ENCODE measurements at places on chromosomes 11 and 22.

DNA sequence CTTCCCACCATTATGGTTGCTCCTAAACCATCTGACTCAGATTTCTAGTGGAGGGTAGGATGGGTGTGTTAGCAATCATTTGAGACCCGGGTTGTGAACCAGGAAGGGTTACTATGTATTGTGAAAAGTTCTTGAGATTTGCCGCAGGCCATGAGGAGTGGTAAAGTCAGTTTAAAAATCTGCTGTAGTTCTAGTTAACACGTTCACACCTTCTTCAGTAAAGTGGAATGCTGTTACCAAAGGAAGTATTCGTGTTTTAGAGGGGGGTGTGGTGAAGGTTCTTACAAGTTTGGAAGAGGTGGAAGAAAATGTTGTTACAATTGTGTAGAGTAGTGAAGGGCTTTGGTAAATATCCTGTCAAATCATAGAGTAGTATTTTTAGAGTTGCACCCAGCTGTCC is 2.6 kb downstream of the MTMR3 start:
- no peak for DNase-seq

DNA sequence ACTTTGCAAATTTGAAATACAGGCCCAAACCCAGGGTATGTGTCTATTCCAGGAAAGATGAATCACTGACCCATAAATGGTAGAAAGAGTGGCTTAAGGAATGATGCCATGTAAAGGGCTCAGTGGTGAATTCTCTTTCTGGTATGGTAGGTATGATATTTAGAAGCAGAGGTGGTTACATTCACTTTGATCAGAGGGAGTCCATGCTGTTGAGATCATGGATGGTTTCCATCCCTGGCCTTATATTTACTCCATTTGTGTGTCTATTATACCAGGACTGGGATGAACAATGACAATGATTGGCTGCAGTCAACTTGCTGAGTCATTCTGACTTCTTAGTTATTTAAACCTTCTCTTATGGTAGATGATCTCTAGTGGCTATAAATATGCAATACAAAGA is 419.8 kb upstream of the LRRC4C start:
- DNase-seq: no peak

- DNase-seq: no peak
Measured at GRCh38 chr11:12187399-12187798, 77.0 kb downstream of the MICAL2 start.

- no peak for DNase-seq
Measured at GRCh38 chr11:42595876-42596275, 715.9 kb upstream of the API5 start.

DNA sequence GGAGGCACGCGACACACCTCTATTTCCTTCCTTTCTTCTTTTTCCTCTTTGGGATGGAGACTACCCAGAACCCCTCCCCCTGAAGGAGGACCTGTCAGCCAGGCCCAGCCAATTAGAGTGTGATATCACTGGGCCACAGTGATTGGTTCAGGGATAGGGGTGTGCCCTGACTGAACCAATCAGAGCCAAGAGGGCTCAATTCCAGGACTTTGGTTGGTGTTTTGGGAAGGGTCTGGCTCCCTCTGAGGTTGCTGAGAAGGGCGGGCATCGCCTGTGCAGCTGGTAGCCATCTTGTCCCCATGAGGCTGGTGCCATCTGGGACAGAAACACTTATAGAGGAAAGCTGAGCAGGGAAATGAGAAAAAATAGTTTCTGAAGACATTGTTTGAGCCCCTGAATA is 71.4 kb downstream of the CHST1 start:
- DNase-seq: no peak

DNA sequence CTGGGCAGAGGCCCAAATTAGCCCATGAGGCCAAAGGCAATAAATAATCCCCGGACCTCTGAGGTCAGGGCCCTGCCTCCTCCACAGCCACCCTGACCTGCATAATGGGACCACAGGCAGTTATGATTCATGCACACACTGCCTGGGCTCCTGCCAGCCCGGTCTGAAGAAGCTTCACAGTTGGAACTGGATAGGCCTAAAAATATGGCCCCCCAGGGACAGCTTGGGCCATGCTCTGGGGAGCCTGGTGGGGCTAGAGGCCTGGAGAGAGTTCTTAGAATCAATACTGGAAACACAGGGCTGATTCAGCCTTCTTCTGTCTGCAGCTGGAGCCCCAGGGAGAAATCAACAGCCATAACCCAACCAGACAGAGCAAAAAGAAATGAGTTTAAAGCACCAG is 112.8 kb upstream of the CADM1 start:
- no peak for DNase-seq

- no peak for DNase-seq
Measured at GRCh38 chr11:17001806-17002205, 12.4 kb downstream of the PLEKHA7 start.

DNA sequence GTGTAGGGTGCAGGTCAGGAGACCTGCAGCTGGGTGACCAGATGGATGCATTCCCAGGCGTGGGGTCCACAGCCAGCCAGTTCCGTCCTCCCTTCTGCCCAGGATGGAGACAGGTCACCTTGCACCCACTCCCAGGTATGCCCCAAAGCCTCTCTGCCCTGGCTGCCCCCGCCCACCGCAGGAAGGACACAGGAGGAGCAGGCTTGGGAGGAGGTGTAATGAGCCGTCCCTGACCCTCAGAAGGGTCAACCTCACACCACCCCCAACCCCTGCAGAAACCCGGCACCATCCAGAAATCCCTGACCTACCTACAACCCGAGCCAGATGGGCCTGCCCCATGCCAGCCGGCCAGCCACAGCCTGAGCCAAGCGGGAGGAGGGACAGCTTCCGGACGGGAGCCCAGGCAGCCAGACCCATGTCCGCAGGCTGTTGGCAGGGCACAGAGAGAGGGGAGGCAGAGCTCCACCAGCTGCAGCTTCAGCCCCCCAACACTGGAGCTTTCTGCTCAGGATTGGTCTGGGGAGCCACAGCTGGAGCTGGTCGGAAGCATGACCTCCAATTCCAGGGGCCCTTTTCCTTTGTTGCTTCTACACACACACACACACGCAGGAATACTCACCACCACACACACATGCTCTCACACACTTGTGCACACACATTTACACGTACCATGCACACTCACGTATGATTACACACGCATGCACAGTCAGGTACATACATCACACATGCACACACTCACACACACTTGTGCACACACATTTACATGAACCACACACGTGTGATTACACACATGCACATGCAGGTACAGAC is 5.3 kb downstream of the IFITM10 start:
- DNase-seq: no peak

GRCh38 chr11:12052676-12053605 is 44.5 kb upstream of the DKK3 start:
- DNase-seq: no peak

- DNase-seq: no peak
Measured at GRCh38 chr11:102850973-102851745, 7.8 kb upstream of the MMP3 start.

- no peak for DNase-seq
Measured at GRCh38 chr11:128913806-128914205, 22.6 kb downstream of the KCNJ5 start.

DNA sequence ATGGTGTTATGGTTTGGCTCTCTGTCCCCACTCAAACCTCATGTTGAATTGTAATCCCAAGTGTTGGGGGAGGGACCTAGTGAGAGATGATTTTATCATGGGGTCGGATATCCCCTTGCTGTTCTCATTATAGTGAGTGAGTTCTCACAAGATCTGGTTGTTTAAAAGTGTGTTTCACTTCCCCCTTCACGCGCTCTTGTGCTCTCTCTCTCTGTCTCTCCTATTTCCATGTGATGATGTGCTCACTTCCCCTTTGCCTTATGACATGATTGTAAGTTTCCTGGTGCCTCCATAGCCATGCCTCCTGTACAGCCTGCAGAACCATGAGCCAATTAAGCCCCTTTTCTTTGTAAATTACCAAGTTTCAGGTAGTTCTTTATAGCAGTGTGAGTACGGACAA is 765.1 kb downstream of the KCNA4 start:
- no peak for DNase-seq

DNA sequence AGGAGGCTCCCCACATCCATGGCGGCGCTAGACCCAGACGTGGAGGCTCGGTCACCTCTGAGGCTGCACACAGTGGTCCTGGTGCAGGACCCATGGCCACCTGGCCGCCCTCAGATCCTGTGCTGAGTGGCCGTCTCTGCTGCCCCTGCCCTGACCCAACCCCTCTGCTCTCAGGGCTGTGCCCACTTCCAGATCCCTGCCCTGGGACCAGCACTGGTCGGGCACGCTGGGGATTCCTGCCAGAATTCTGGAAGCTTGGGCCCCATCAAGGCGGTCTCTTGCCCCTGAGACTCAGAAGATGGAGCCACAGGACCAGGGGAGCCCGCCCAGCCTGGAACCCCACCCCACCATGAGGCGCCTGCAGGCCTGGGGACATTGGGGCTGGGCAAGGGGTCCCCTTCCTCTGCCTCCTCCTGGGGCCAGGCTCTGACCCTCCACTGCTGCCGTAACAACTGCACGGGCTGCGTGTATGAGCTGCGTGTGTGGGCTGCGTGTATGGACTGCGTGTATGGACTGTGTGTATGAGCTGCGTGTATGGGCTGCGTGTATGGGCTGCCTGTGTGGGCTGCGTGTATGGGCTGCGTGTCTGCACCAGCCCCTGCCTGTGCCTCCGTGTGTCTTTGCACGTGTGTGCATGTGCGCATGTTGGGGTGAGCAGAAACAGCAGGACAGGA is 48.7 kb downstream of the IGLL1 start:
- DNase-seq: no peak

DNA sequence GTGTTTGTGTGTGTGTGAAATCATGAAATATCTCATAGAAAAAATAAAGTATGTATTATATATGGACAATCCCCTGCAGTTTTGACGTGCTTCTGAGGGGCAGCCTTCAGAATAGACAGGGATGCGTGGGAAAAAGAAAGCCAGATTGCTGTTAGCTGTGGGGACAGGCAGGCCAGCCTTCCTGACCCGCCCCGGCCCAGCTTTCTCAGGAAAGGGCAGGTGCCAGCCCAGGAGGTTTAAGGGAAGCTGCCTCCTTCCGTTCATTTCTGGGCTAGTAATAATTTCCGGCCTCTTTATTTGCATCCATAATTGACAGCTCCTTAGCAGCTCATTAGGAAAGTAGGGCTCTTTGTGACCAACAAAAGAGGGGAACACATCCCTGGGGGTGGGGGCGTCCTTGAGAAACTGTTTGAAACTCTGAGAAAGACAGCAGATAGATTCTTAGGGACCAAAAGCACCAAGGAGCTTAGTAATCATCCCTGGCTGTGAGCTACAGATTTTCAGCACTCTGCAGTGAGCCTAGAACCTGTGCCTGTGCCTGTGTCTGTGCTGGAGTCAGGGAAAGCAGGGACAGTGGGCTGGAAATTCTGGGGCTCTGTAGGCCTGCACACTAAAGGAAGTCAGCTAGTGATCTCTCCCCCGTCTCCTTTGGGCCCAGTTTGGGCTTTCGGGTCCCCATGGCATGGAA is 632.9 kb upstream of the CADM1 start:
- no peak for DNase-seq

DNA sequence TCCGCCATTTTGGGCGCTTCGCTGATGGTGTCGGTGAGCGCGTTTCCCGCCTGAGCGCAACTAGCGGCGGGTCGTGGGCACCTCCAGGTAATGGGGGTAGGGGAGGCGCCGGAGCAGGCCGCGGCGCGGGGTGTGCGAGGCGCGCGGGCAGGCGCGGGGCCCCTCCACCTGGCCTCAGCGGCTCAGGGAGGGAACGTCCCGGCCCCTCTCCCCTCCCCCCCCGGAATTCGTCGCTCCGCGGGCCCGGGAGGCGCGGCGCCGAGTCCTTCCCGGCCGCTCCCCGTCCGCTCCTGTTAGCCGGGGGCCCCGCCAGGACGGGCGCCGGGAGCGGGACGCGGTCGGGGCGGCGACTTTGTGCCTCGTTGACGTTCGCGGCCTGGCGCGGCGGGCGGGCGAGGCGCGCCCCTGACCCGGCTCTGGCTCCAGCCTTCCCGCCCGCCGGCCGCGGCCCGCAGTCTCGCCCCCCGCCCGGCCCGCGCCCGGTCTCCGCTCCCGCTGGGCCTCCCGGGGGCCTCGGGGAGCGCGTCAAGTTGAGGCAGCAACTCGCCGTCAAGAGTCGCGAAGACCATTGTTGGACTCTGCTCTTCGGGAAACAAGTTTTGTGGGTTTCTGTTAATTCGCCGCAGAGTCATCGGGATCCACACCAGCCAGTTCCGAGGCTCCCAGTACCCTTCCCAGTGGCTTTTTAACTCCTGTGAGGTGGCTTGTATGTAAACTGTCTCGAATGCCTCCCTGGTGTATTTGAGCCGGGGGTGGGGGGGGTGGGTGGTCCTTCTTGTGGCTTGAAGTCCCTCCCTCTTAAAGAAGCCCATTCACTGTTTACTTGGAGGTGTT is at the start of gene PPP6R3:
Gene PPP6R3, plus strand, starts transcription at position 12 of the 834 bp plus-strand sequence. CDS start 76,913 bp downstream, outside the sequence.
- DNase-seq: peak; percentile 69

DNA sequence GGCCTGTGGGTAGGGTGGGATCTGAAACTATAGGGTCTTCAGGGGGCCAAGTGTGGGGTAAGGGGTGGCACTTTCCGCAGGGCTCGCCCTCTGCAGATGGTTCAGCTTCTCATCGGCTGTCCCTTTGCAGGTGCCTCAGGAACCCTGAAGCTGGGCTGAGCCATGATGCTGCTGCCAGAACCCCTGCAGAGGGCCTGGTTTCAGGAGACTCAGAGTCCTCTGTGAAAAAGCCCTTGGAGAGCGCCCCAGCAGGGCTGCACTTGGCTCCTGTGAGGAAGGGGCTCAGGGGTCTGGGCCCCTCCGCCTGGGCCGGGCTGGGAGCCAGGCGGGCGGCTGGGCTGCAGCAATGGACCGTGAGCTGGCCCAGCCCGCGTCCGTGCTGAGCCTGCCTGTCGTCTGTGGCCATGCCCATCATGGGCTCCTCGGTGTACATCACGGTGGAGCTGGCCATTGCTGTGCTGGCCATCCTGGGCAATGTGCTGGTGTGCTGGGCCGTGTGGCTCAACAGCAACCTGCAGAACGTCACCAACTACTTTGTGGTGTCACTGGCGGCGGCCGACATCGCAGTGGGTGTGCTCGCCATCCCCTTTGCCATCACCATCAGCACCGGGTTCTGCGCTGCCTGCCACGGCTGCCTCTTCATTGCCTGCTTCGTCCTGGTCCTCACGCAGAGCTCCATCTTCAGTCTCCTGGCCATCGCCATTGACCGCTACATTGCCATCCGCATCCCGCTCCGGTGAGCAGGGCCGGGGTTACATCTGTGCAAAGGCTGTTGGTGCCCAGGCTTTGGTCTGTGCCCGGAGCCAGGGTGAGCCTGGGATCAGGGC is 5.8 kb downstream of the ADORA2A start:
- no peak for DNase-seq

- no peak for DNase-seq
Measured at GRCh38 chr11:10294290-10294953, 403 bp upstream of the SBF2 start.
